Activated CD4-positive, CD25-positive, alpha-beta regulatory T cell (primary cell): ENCODE measurements at places on chromosomes 16 and 17.

GRCh38 chr17:50649042-50649908 lies 14.6 kb downstream of the ABCC3 start:
- DNase-seq = no peak

DNA sequence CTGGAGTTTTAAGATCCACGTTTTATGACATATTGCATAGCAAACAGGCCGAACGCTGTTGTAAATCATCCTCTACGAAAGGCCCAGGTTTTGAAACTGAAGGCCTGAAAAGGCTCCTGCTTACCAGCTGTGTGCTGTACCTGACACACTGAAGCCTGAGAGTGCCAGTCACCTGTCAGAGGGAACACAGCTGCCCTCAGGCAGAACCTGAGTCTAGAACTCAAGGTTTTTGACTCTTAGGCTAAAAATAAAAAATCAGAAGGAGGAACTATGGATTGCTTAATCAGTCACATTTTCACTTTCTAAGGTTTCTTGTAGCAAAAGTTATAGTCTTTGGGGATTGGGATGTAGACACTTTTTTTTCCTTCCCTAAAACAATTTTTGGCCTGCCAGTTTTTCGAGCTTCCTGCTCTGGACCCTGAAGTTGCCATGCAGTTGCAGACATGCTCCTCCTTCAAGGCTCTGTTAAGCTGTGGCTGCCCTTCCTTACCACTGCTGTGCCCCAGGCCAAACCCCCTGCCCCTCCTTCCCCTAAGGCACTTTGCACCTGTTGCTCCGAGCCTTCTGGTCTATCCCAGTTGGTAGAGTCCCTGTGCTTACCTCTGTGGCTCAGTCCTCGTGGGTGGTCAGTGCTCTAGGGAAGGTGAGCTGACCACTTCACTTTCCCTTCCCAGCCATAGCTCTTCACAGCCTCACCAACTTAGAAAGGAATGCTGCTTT lies 56.6 kb downstream of the TENT4B start:
- DNase-seq = no peak

GRCh38 chr17:35542990-35543389 lies 5.5 kb upstream of the SLFN12L start:
- DNase-seq = no peak

GRCh38 chr16:85387731-85388295 lies 225.3 kb upstream of the GSE1 start:
- no peak for DNase-seq

DNA sequence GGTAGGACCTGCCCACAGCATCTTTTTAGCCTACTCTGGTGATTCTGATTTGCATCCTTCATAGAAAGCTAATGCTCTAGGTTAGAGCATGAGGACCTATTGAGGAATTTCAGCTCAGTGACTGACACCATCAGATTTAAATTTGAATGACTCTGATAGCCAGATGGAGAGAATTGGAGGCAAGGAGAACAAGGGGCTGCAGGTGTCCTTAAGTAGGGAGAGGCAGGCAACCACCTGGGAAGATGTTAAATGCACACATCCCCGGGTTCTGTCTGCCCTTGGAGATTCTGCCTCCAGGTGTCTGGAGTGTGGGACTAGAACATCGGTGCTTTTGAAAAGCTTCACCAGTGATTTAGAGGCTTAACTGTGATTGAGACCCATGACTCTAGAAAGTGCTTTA lies 221.8 kb downstream of the SPECC1 start:
- DNase-seq = no peak

GRCh38 chr17:51607512-51607911 lies 347.2 kb downstream of the UTP18 start:
- no peak for DNase-seq

DNA sequence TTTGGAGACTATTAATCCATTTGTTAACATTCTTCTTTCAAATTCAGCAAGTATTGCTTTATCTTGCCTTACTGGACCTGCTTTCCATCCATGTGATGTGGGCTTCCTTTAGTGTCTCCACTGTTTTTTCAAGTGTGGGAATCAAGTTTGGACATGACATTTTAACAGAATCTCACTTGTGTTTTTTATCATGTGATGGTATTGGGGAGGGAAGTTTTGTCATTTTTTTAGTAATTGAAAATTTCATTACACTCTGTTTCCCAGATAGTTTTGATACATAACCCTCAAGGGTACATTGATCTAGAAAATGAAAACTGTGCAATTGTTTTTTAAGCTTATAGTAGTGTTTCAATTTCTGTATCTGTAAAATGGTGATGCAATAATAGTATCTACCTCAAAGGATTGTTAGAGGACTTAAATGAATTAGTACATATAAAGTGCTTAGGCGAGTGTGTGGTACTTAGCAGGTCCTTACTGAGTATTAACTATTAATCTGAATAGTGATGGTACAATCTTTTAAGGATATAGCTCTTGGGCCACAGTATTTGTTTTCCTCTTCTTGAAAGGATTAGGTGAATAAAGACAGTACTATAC lies 27.3 kb downstream of the AATF start:
- no peak for DNase-seq

- no peak for DNase-seq
These were observed 5.0 kb upstream of the CMTM4 start for GRCh38 chr16:66701516-66701915.

- no peak for DNase-seq
These were observed 260.8 kb upstream of the PSMD7 start for GRCh38 chr16:74035816-74036215.

DNA sequence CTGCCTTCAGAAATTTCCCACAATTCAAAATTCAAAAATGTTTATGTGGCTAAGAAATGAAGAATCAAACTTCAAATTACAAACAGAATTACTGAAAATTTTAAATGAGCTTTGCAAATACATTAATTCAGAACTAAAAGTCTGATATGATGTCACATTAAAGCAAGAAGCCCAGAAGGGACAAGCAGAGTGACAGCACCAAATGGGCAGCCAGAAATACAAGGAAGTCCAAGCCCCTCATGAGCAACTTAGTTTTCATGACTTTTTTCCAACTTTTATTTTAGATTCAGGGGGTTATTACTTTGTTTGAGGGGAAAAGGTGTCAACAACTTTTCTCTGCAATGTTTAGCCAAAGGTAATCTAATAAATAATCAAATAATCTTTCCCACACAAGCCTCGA lies 21.5 kb downstream of the UBE2G1 start:
- DNase-seq = no peak

- DNase-seq = no peak
These were observed 801 bp upstream of the OR4D2 start for GRCh38 chr17:58165981-58166380.

- peak; percentile 35 for DNase-seq
These were observed 324.7 kb downstream of the SEC14L1 start for GRCh38 chr17:77465358-77466041.
